SJSA1 (cell line): ENCODE measurements at places on chromosomes 3 and 15. TPM values are rescaled to one million over a fixed set of nuclear protein-coding genes. Genes with fewer than 3 reads are reported as not detected.

Gene SMCO1
- total RNA-seq: not detected in 2 replicates

Gene TGM4
- 0.05 TPM in 1 of 2 replicates, not detected in the other for total RNA-seq

DNA sequence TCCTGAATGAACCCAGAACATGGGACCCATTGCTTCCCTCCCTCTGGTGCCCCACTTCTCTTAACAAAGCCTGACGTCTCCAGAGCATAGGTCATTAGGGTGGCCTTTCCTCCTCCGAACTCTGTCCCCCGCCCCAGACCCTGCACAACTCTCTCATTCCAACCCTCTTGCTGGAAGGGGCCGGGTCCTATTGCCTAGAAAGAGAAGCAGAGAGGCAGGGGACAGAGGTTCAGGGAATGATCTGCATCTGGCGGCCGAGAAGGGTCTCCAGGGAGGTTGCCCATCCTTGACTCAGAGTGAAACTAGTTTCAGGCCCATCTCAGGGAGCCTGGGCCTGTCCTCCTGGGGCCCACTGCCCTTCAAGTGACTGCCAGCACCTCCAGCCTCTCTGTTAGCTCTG is 79.0 kb downstream of the LINGO1 start:
- DNase-seq: no peak

DNA sequence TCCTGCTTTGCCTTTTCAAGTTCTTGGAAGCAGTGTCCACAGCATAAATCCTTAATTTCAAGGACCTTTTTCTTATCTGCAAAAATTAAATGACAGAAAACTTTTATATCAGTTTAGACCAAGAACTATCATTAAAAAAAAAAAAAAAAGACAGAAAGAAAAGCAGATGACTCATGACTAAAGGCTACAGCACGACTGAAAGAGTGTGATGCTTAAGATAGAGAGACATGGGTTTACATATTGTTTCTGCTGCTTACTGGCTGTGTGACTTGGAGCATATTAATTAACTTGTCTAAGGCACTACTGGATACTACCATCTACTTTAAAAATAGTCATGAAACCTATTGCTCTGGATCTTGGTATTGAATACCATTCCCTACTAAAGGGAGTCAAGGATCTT is 62.3 kb downstream of the CEP152 start:
- peak; percentile 20 for DNase-seq

DNA sequence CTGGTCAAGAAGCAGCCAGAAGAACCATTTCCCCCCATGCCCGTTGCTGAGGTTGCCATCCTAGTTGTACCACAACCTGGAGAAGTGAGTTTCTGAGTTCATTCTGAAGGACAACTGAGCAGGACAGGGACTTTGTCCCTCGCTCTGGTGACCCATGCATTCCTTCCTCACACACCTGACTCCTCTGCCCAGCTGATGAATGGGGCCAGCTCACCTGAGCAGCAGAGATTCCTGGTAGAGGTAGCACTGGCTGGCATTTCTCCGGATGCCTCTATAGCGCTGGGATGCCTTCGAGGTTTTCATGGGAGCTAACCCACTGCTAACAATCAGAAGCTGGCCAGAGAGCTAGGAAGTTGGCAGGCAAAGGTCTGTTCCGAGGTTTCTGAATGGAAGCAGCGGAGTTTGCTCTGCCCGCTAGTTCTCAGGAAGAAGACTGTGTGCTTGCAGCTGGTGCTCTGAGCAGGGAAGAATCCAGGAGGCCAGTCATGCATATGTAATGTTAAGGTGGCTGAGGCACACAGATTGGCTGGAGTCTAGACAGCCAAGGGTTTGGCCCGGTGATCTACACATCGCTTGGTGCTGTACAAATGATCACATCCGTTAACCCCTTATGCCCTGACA is at the start of gene TMC3:
Gene TMC3, minus strand, starts transcription at position 439 of the 621 bp plus-strand sequence. Its CDS starts 136 bp downstream, at position 303.
- DNase-seq: no peak

DNA sequence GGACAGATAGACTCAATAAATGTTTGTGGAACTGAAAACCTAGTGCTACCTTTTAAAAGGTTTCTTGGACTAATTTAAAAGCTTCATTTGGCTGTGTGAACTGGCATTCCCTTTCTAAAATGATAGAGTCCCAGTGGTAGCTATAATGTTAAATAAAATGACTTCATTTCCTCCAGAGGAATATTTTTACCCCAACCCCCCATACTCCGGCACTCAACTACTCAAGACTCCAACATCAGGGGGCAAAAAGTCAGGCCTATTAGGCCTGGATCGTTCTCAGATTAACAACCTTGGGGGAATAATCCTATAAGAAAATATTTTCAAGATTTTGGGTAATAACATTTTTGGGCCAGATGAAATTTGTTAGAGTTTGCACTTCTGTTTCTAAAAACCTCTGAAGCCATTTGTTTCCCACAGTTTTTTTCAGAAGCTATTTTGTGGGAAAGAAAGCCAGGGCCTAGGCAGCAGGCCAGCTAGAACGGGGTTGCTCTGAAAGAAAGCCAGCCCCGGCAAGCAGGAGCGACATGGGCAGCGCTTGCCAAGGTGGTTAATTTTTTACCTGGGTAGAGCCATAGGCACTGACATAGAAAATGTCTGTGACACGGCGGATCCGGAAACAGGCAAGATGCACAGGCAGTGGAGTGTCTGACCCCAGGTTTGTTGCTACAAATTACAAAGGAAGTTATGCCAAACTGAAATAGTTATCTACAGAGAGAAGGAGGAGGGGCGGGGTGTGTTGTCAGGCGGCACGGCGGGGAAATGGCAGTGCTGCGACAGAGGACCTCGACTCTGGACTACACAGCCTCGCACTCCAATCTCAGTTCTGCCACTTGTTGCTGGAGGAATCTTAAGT is 84.6 kb downstream of the MAGI1 start:
- DNase-seq: no peak

DNA sequence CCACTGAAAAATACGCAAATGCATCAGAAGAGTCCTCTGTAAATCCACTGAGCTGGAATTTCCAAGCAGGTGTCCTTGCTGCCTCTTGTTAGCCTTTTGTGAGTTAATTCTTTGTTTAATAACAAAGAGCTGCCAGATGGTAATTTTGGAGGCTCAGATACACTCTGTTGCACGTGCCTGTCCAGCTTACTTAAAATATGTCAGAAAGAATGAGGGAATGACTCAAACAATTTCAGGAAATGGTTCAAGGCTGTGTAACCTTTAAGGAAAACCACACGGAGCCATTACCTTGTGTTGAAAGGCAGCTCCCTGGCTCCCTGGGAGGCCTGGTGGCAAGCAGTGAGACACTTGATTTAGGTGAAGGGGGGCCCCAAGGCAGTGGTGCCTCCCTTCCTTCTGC is 302.2 kb upstream of the CTDSPL start:
- peak; percentile 48 for DNase-seq

Gene CCDC51
- total RNA-seq: 11.0 and 15.9 TPM in 2 replicates

Gene CCR8
- total RNA-seq: not detected in 2 replicates

DNA sequence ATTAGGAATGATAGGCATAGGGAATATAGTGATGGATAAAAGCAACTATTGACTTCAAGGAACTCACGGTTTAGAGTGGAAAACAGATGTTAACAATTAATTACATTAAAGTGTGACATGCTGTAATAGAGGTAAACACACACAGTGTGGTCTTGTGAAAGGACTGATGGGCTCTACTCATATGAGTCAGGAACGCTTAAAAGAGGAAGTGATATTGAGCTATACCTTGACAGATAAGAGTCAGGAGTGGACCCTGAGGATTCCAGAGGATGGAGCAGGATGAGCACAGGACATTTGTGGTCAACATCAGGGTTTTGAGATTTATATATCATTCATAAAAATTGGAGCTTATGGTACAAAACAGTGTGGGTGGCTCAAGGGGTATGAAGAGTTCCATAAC is 11.0 kb downstream of the EXOG start:
- DNase-seq: no peak

Gene CAMKV
- total RNA-seq: not detected in 2 replicates

DNA sequence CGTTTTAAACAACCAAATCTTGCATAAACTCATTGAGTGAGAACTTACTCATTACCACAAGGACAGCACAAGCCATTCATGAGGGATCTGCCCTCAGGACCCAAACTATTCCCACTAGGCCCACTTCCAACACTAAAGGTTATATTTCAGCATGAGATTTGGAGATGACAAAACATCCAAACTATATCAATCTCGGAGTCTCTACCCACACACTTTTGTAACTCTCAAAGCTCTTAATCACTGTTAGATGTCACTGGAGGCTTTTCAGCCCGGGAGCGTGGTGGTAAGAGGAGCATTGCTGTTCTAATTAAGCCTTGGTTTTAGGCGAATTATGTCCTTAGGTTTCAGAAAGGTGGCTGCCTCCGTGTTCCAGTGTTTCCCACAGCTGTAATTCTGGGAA is 86.3 kb downstream of the CNTN6 start:
- DNase-seq: no peak

DNA sequence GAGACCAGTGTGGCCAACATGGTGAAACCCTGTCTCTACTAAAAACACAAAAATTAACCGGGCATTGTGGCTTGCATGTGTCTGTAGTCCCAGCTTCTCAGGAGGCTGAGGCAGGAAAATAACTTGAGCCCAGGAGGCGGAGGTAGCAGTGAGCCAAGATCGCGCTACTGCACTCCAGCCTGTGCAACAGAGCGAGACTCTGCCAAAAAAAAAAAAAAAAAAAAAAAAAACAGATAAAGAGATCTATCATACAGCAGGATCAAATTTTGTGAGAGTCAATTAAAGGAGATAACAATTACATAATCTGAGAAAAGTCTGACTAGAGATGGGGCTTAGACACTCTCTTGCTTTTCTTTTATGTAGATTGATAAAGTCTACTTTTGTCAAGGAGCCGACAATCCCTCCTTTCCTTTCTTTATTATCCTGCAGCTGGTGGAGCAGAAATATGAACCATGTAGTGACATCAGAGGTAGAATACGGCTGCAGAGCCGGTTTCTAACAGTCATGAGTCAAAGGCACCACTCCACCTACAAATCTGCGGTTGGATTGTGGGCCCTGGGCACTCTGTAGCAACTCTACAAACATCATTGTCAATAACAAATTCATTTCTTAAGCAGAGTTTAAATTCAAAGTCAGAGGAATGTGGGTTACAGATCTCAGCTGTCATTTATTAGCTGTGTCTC is 9.0 kb downstream of the C2CD4A start:
- DNase-seq: no peak
